Left lung (tissue), 14 donors: ENCODE measurements at places on chromosomes 5 and 9. TPM values are rescaled to one million over a fixed set of nuclear protein-coding genes. Genes with fewer than 3 reads are reported as not detected.

Gene HTR4
- not detected for total RNA-seq

Gene CCDC192
- total RNA-seq: not detected

Gene GNPDA1
- 54.6 TPM for total RNA-seq

Gene ANKRD18B
- 1.3 TPM for total RNA-seq

Gene MYMK
- total RNA-seq: not detected

Gene LHX3
- not detected for total RNA-seq

Gene SPINK6
- 0.42 TPM for total RNA-seq

Gene RGS7BP
- total RNA-seq: 3.5 TPM

Gene DNAH5
- 3.5 TPM for total RNA-seq

Gene BTNL3
- 0.42 TPM for total RNA-seq

Gene NINJ1
- total RNA-seq: 77.9 TPM

Gene IFNA7
- not detected for total RNA-seq

Gene NUTM2F
- not detected for total RNA-seq

Gene SPARC
- total RNA-seq: 1,647 TPM

Gene PLPPR1
- 1.9 TPM for total RNA-seq

Gene IRX4
- not detected for total RNA-seq

Gene CLIC3
- total RNA-seq: 39.7 TPM

Gene VDAC1
- total RNA-seq: 186 TPM

Gene FOXD4L6
- 0.26 TPM for total RNA-seq

Gene SMIM33
- not detected for total RNA-seq

Gene SLC26A2
- 18.5 TPM for total RNA-seq

Gene FAM200C
- total RNA-seq: 5.1 TPM

Gene ISL1
- total RNA-seq: not detected

Gene PTGS1
- total RNA-seq: 16.3 TPM

Gene ENHO
- 0.61 TPM for total RNA-seq

Gene ANGPTL2
- total RNA-seq: 22.7 TPM

Gene ADAMTS2
- total RNA-seq: 51.6 TPM

Gene PCDHA1
- total RNA-seq: not detected

Gene SHISAL2B
- total RNA-seq: 0.45 TPM
